A172 (cell line): ENCODE measurements at places on chromosomes 6 and 20.

DNA sequence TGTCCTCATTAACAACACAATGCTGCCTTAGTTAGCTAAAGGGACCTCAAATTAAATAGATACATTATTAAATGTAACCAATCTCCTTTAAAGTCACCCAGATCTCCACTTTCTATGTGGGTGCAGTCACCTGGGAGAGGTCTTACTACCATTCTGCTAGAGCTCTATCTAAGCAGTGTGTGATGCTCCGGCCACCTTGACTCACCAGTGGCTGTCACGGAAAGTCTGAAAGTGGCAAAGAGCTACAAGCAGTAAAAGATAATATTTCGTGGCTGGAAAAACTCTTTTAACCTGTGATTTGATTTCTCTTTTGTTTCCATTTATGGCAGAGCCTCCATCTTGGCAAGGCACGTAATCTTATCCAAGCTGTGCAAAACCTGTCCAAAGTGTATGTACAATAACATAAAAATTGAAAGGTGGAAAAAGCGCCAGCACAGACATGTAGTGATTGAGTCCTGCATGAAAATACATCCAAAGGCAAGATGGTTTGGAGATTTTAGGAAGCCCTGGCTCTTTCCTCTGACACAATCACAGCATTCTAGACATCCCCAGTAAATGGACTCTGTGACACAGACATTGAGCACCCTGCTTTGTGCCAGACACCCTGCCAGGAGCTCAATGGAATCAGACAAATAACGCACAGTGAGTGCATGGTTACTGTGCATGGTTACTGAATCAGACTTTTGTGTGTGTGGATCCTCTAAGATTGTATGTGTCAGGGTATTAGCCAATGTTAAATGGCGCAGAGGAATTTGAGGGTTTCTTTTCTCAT lies 116.6 kb downstream of the ADAT2 start:
- DNase-seq = no peak

DNA sequence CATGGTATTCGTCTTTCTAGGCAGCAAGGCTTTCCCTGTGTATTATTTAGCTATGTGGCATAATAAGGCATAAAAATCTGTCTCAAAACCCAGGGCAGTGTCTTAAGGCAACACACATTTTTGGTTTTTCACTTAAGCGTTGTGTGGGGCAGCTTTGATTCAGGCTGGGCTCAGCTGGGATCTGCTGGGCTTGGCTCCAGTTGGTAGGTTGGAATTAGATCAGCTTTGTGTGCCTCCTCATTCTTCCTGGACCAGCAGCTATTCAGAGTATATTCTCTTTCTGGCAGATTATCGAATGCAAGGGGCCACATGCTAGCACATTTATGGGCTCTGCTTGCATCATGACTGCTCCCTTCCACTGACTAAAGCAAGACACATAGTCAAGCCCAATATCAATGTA lies 487.9 kb downstream of the RFPL4B start:
- DNase-seq = no peak

DNA sequence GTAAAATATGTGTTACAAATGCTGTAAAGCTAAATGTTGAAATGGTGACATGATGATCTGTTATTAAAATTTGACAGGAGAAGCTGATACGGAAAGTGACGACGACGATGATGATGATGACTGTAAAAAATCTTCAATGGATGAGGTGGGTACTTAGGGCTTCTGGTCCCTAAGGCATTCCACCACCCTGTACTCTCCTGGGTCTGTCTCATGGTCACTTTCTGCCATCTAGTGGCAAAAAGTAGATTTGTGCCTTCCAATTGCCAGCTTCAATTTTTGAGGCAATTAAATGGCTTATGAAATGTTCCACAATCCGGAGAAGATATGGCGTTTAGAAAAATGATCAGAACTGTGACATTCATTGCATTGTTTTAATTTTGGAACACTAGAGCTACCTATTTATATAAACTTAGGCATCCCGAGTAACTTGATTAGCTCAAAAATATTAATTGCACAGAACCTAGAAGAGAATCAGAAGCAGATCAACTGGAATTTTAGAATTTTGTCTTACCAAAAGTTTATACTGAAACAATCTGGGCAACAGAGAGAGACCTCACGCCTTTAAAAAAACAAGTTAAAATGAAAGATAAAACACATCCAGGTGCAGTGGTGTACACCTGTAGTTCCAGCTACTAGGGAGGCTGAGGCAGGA lies 346.5 kb upstream of the PLCB4 start:
- peak; percentile 67 for DNase-seq

- no peak for DNase-seq
Measured at GRCh38 chr6:3011592-3011991, 11.9 kb downstream of the NQO2 start.

DNA sequence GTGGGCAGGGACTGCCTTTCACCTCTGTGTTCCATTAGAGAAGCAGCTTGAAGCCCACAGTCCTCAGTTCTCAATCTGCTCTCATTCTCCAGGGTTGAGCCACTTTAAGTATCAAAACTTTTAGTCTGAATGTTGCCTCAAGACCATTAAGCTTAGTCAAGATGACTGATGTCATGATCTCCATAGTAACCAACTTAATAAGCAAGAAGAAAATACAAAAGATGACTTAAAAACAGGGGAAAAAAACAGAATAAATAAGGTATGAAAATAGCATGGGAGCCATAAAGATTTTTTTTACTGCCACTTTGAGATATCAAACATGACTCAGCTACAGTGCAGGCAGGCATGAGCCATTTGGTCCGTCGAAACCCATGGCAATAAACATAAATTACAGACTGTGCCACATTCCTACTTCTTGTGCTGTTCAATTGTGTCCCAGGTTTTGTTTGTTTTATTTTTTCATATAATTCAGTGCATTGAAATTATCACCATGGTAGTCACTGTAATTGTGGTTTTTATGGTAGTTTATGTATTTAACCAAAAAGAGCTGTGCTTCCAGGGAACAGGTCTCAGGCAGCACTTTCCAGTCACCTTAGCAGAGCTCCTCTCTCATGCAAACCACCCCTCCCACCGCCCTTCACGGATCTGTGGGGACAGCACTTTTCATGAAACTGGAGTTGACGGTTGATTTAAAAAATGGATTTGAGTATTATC lies 156.5 kb upstream of the INSM1 start:
- peak; percentile 96 for DNase-seq

DNA sequence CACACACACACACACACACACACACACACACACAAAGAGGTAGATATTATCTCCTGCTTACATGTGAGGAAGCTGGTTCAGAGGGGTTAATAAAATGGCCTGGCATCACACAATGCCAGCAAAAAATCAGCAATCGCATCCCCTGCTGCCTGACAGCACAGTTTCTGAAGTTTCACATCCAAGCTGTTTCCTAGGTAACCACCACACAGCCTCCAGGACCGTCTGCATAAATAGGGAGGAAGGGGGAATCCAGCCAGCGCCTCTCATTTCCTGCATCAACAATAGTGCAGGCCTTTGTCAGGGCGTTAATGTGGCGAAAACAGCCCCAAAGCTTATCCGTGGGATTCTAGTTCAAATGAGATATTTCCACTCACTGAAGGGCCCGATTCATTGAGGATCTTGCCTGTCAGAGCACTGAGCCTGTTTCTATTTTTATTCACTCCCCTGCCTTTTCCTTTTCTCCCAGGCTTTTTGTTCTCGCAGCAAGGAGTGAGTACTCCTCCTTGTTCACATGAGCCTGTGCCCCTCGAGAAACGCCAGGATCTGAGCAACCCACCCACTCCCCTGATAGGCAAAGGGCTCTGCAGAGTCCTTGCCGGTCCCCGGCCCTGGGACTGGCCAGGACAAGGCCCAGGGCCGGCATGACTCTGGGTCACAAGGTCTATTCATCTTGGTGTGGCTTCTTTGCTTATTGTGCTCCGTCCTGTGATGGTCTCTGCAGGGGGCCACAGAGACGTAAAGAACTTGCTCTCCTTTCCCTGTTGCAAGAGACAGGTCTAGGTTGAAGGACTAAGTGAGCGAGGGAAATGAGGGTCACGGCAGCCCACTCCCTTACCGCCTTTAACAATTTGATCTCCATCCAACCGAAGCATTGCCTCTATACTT lies 32.7 kb downstream of the TUBB2B start:
- DNase-seq = peak; percentile 55

- DNase-seq = peak; percentile 58
Measured at GRCh38 chr6:37168811-37169495, 999 bp upstream of the PIM1 start.

DNA sequence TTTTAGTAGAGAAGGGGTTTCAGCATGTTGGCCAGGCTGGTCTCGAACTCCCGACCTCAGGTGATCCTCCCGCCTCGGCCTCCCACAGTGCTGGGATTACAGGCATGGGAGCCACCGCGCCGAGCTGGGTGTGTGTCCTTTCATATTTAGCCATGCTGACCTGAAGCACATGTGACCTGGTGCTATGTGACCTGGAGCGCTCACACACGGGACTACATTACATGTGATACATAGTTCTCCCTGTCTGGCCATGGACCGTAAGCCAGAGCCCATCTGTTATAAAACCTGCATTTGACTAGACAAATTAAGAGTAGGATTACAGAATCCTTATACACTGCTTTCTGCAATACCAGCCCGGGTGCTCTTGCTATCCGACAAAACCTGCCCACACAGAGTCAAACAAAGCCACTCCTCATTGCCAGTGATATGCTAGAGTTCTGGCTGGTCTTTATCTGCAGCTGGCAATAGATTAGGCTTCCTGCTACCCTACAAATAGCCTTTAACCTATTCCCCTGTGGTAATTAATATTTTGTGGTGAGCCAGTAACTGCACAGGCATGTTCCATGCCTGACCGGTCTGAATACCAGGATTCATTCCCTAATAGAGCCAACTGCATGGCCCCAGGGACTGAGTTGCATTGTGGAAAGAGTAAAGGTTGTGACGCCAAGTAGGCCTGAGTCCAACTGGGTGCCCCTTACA lies 26.3 kb upstream of the FAM50B start:
- DNase-seq = no peak

GRCh38 chr20:2178318-2179232 lies 76.9 kb downstream of the STK35 start:
- no peak for DNase-seq

DNA sequence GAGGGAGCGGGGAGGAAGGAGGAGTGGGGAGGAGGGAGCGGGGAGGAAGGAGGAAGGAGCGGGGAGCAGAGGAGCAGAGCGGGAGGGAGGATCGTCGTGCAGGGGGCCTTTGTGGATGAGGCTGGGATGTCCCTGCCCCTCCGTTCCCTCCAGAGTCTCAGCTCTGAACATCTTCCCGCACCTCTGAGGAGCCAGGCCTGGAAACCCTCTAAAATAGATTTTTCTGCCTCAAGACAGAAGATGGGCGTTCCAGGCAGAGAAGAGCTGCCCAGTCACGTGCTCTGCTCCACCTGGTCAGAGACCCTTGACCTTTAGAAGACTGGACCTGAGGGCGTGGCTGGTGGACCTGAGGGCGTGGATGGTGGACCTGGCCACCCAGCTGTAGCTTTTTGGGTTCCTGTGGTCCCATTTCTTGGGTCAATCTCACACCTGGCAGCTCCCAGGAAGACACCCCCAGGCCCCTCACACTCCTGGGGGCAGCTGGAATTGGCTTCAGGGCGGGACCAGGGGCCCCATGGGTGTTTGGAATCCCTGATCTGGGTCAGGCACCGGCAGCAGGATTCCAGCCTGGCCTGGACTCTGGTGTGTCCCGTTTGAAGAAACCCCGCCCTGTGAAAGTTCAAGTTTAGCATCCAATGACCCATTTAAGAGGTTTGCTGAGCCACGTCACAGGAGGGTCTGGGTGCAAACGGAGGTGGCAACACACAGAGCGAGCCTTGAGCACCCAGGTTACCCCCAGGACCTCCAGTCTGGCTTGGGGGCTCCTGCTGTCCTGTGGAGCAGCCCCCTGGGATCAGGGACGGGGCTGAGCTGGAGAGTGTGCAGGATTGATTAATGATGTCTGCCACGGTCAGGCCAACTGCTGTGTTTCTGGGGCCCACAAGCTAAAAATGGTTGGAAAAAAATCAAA lies 96.9 kb upstream of the BHLHE23 start:
- DNase-seq = no peak

DNA sequence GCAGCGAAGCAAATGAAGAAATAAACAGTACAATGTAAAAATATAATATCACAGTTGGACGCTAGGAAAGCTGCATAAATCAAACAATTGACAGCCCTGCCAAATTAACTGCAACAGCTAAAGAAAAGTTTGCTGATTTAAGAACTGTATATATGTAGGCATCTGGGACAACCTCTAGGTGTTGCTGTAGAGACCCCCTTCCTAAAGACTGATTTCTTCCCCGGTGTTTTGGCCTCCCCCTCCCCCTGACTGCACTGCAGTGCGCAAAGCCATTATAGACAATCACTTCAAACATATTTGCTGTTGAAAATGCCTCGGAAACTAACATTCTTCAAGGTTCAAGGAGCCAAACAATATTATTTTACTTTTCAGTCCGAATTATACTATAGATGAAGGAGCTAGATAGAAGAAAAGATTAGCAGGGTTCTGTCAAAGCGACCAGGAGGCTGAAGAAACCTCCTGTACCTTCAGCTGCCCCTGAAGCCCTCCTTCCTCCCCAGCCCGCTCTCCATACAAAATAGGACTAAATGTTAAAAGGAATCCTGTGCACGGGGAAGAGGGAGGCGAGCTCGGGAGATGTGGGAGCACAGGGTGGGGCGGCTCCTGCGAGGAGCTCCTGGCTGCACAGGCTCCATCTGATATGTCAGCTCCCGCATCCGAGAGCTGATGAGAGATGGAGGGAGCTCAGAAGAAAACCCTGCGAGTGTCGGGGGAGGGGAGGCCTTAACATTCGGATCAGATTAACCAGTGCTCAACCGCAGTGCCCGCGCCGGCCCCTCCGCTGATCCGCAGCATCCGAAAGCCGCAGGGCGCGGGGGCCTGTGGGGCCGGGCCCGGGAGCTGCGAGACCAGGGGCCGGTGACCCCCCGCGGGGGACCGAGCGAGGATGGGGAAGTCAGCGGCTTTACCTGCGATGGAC lies 822 bp downstream of the ELOVL4 start:
- no peak for DNase-seq

DNA sequence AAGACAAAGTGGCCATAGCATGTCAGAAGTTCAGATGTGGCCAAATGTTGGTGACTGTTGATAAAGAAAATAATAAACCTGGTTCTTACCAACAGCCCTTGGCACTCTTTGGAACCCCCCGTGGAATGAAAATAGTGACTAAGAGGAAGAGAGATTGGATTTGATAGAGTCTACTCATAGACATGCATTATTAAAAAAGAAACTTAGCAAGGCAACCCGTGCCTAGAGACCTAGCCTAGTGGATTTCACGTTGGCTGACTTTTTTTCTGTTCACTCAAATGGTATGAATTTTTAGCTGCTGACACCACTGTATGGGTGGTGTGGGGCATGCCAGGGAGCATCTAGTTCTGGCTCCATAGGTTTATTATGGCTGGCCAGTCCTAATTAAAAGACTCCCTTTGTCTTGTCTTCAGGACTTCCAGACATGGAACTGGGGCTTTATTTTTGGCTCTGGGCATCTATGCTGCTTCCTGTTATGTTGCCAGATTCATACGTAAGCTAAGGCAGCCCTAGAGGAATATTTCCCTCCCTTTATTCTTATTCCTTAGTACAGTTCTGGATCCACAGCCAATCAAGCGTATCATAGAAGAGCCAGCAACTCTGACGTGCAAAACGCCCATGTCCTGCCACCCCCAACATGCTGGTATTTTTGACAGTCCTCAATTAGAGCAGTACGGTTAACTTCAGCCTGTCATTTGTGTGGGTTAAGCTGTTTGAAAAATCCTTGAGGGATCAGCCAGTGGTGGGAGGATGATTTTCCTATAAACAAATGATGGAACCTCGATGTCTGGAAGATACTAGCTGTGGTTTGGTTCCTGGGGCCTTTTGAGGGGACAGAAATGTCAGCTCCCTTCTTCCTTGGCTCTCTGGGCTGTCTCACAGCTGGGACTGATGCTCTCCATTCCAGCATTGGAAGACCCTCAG lies 127.5 kb downstream of the ISM1 start:
- DNase-seq = no peak

GRCh38 chr6:155943635-155944034 lies 488.0 kb upstream of the NOX3 start:
- DNase-seq = peak; percentile 4
